ENCODE measurements at places on chromosomes 5 and 9. TPM values are rescaled to one million over a fixed set of nuclear protein-coding genes. Genes with fewer than 3 reads are reported as not detected.

The CDX1 gene
- total RNA-seq = not detected

The OGN gene
- not detected for total RNA-seq

The NCS1 gene
- total RNA-seq = 30.4 TPM

The SLC34A1 gene
- total RNA-seq = 0.56 TPM

The GADD45G gene
- 5.7 TPM for total RNA-seq

The FAM193B gene
- total RNA-seq = 72.3 TPM

The SLC25A2 gene
- not detected for total RNA-seq

GRCh38 chr5:172417983-172418630 is 36.2 kb downstream of the SH3PXD2B start:
- no peak for ATAC-seq

GRCh38 chr9:129370770-129371169 is 192.7 kb upstream of the IER5L start:
- no peak for ATAC-seq

GRCh38 chr9:104802110-104802509 is 38.2 kb downstream of the NIPSNAP3B start:
- no peak for ATAC-seq

DNA sequence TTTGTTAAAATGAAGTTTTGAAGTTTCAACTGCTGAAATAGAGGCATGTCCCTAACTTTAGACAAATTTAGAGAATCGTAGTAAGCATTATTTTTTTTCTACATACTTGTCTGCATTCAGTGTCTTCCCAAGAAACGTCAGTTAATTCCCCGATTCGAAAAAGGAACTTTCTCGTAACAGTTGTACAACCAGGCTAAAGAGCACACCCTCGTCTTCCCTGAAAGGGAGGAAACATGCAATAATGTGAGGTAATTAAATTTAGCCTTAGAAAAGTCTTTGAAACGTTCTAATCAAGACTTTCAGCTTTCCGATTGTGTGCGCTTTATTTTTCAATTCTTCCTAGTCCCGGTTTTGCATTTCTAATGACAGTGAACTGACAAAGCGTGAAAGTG is 374 bp upstream of the SLC1A3 start:
- ATAC-seq = no peak

DNA sequence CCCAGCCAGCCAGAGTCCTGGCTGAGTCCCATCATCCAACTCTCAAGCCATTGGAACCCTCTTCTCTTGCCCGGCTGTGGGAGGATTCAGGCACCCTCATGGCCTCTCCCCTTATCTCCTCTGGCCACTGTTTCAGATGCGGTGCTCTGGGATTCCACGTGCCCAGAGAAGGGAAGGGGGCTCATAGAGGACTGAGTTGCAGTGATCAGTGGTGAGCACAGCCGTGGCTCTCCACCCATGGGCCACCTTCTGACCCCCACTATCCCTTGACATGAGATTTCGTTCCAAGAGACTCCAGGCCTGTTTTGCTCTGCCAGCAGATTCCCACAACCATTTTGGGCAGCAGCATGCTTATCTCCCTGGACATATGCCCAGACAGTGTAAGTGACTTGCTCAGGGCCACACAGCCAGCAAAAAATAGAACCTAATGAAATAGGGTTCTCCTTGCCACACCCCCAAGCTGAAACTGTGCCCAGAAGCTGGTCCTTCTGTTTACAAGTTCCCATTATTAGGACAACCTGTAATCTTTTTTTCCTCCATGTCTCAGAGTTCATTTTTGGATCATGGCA is 2.7 kb downstream of the GPX3 start:
- no peak for ATAC-seq

DNA sequence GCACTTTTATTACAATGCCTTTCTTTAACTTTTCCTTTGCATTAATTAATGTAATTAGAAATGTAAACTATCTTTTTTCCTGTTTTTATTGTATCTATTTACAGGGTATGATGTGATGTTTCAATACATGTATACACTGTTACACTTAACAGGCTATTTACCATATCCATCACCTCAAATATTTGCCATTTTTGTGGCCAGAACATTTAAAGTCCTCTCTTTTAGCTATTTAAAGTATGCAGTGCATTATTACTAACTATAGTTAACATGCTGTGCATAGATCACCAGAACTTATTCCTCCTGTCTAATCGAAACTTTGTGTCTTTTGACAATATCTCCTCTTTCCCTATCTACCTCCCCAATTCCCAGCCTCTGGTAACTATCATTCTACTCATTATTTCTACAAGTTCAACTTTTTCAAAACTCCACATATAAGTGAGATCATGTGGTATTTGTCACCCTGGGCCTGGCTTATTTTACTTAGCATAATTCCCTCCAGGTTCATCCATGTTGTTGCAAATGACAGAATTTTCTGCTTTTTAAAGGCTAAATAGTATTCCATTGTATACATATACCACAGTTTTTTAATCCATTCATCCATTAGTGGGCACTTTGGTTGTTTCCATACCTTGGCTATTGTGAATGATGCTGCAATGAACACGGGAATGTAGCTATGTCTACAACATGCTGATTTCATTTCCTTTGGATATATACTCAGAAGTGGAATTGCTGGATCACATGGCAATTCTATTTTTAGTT is 32.8 kb downstream of the OR2K2 start:
- ATAC-seq = no peak

- ATAC-seq = no peak
These were observed 148.4 kb downstream of the MACROH2A1 start for GRCh38 chr5:135250671-135251070.

DNA sequence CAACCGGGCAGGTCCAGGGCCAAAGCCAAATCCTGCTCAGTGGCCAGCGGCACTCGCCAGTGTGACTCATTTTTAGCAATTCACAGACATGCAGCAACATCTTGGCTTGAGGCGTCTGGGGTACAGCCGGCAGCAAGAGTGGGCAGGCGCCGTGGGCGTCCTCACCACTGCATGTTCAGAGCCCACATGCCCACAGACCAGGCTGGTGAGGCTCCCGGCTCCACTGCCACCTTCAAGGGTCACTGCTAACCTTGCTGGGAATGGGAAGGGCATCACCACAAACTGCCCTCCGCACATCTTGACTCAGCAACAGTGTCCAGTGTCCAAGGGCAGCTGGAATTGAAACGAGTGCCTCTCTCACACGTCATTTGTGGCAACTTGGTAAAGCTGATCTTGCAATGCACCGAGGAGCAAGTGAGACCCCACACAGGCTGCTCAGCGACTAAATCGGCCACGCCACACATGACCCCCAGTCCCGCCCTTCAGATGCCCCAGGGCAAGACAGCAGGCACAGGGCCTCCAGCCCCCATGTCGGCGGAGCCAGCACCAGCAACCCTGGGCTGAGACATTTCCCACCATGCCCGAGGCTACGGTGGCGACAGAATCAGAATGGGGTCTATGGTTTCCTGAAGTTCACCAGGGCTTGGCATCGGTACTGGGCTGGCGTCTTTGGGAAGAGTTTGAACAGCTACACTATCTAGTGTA is 140.3 kb downstream of the ROR2 start:
- no peak for ATAC-seq

DNA sequence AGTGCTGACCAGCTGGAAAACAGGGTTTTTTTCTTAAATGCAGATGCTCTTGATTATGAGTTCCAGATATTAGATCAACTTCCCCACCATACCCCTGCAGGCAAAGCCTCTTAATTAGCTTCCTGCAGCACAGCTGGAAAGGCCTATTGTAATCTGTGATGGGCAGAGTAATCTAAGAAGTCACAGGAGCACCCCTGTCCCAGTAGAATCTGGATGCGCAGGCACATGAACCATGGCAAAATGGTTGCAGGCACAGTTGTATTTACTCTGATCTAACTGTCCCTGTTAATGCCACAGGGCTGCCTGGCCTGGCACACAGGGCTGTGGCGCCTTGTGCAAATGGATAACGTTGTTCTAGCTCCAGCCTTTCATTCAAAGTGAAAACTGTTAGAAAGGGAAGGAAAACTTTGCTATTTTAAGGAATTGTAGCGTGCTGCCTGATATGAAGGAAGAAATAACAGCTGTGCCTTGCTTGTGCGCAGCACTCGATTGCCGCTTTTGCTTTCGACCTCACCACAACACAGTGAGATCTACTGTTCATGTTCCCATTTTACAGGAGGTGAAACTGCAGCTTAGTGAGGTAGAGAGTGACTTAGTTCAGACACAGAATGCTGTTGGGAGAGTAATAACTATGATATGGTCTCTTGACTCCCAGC is 2.3 kb downstream of the TGFBI start:
- peak; percentile 65 for ATAC-seq

DNA sequence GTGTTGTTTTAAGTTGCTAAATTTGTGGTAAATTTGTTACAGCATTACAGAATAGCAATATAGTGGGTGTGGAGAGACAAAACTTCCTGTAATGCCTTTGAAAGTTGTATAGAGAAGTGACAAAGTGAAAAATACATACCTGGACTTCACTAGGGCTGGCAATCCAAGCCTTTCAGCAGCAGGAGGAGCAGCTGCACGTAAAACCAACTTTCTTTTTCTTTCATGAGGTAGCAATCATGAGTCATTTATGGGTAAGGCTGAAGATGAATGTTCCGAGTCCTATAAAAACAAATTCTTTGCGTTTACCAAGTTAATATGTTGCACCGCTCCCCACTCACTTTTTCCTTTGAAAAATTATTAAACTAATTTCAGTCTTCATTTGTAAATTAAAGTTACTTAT is 1138.2 kb downstream of the TAF11L14 start:
- peak; percentile 85 for ATAC-seq

GRCh38 chr5:109911731-109912130 is 222.0 kb downstream of the MAN2A1 start:
- no peak for ATAC-seq

DNA sequence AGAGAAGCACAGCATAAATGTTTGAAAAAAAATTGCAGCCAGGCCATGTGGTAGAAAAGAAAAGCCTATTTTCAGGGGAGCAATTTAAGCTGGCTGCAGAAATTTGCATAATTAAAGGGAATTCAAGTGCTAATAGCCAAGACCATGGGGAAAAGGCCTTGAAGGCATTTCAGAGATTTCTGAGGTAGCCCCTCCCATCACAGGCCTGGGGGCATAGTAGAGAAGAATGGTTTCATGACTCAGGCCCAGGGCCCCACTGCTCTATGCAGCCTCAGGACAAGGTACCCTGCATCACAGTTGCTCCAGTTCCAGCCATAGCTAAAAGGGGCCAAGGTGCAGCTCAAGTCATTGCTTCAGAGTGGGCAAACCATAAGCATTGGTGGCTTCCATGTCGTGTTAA is 1416.0 kb downstream of the EFNA5 start:
- no peak for ATAC-seq

DNA sequence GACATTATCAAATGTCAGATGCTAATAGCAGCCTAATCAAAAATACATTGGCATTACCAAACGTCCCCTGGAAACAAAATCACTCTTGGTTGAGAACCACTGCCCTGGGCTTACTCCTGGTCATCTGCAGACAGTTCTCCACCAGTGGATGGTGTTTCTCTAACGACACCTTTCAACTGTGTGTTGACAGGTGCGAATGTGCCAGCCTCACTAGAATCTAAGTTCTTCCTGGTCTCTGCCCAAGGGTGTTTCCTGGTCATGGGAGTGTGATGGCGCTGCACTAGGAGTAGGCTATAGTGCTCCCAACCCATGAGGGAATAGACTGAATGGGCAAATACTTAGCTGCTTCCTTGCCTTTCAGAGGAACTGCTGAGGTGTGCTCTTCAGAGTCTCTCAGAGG is 105.9 kb downstream of the MRPS27 start:
- no peak for ATAC-seq

DNA sequence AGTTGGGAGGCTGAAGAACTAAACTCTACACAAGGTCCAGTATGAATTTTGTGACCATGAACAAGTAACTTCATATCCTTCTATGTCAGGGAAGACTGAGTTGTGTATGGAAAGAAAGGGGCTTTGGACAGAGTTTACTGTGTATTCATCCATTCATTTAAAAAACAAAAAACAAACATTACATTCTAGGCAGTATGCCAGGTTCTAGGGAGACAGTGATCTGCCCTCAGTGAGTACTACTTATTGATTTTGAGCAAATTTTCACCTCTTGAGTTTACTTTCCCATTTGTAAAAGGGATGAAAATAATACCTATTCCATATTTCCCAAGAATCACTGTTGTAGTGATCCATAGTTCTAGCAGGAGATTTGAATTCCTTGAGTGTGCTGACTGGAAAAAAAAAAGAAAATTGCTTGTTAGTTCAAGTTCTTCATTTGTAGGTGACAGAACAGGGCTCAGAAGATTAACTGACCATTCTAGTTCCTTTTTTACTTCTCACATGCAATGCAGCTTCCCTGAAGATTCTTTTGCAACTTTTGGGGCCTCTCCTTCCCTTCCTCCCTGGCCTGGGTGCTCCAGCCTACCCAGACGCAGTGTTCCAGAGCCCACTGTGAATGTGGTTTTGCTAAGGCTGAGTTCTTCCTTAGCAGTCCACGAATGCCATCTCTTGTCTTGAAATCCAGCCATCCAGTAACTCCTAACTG is 2.6 kb upstream of the GAPVD1 start:
- no peak for ATAC-seq

GRCh38 chr9:74524289-74524688 is 27.2 kb downstream of the RORB start:
- no peak for ATAC-seq

- ATAC-seq = no peak
These were observed 22.3 kb downstream of the ORM2 start for GRCh38 chr9:114351932-114352331.

- ATAC-seq = no peak
These were observed 27.0 kb downstream of the MAT2B start for GRCh38 chr5:163532171-163533084.

- peak; percentile 99 for ATAC-seq
These were observed 17.5 kb downstream of the VLDLR start for GRCh38 chr9:2638871-2639673.

GRCh38 chr9:101409079-101409477 is 10.4 kb downstream of the ZNF189 start:
- no peak for ATAC-seq

GRCh38 chr9:7554699-7555098 is 244.9 kb downstream of the DMAC1 start:
- ATAC-seq = no peak

DNA sequence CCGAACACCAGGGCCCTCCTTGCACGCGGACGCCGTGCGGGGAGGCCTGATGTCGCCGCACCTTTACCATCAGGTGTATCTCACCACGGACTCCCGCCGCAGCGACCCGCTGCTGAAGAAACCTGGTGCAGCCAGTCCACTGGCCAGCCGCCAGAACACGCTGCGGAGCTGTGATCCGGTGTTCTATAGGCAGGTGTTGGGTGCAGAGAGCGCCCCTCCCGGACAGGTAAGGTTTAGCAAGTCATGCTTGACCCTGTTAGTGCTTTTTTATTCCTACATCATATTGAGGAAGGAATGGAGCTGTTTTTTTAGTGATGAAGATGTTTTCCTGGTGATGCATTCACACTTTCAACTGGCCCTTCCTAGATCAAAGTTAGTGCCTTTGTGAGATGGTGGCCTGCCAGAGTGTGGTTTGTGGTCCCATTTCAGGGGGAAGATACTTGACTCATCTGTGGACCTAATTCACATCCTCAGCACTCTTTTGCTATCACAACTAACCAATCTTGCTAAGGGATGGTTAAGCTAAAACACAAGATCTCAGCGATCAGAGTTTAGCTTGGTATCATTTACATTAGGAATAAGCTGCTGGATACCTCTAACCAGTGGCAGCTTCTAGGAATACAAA is 2.7 kb downstream of the PCDHGC3 start:
- ATAC-seq = peak; percentile 28
